ENCODE measurements at places on chromosomes 3 and 15.

DNA sequence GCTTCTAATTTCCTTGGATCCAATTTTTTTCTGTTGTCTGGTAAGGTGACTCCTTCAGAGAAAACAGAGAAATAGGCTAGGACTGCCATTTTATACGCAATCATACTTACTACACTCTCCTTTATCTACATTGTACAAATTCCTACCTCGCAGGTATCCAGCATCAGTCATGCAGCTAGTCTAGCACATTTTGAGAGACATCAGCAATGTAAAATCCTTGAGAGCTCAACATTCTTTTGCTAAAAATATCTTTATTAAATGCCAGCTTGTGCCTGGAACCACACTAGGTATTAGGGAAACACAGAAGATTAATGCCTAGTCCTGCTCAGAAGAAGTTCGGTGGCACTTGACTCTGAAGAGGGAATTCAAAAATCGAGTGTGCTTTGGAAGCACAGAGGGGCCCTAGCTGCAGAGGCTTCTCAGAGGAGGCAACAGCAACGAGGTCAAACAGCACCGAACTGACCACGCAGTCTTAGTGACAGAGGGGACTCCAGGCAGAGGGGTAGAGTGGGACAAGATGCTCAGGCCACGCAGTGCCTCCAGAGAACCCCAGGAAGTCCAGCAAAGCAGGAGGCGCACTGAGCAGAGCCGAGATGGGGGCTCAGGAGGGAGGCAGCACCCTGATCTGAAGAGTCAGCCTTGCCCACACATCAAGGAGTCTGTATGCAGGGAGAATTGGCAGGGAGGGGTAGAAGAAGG lies 3.5 kb downstream of the FAM174B start:
- no peak for DNase-seq

DNA sequence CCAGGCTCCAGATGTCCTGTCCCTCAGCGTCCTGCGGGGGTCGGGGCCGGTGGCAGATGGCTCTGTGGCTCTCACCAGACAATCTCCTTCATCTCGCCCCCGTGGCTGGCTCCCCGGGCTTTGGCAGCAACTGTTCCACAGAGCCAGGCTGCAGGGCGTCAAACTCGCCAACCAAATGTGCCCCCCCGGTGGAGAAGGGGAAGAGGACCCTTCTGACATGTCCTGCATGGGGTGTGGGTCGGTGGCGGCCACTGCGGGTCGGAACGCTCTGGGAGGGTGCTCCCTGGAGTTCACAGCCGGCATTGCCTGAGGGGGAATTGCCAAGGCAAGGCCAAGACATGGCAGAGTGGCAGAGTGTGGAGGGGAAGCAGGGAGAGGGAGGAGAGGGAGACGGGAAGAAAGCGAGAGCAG lies 36.0 kb downstream of the BDH1 start:
- no peak for DNase-seq

DNA sequence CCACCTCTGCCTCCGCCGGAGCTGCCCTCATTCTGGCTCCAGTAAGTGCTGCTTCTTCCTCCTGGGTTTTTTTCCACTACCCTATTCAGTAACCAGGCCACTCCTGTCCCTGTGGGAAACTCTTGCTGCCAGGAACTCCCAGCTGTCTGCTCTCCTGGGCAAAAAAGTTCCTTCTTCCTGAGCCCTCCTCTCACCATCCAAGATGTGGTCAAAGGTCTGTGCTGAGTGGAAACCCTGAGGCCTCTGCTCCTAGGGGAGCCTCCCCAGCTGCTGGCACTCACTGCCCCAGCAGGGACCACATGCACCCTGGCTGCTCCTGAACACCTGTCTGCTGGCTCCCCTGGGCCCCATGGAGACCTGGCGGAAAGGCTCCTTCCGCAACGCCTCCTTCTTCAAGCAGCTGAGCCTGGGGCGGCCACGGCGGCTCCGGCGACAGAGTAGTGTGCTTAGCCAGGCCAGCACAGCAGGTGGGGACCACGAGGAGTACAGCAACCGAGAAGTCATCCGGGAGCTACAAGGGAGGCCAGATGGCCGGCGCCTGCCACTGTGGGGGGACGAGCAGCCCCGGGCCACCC lies 454 bp downstream of the C15orf62 start:
- DNase-seq, result no peak

- no peak for DNase-seq
Observed at GRCh38 chr3:175608911-175609310, 749.8 kb downstream of the NAALADL2 start.

GRCh38 chr3:189674249-189674913 lies 43.2 kb downstream of the TP63 start:
- no peak for DNase-seq

- no peak for DNase-seq
Observed at GRCh38 chr3:58492494-58492905, 604 bp downstream of the KCTD6 start.

GRCh38 chr3:52841211-52841980 lies 6.6 kb upstream of the MUSTN1 start:
- no peak for DNase-seq

DNA sequence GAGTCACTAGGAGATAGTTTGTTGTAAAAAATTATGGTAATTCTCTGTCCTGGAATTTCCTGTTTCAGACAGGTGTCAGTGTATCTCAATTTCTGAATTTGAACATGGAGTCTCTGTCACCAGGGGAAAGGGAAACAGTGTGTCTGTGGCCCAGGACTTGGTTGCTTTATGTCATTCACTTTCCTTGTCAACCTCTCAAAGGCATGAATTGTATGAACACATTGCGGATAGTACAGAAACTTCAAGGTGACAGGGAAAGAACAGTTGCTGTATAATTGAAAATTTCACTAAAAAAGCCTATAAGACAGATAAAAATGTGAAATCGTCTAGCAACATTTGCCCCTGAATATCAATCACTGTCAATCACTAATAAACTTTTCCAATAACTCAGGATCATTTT lies 175.0 kb upstream of the DPH6 start:
- DNase-seq, result no peak

GRCh38 chr15:83445643-83446042 lies 1.5 kb upstream of the SH3GL3 start:
- DNase-seq, result no peak

GRCh38 chr3:57168151-57168550 lies 3.0 kb upstream of the IL17RD start:
- DNase-seq, result no peak

DNA sequence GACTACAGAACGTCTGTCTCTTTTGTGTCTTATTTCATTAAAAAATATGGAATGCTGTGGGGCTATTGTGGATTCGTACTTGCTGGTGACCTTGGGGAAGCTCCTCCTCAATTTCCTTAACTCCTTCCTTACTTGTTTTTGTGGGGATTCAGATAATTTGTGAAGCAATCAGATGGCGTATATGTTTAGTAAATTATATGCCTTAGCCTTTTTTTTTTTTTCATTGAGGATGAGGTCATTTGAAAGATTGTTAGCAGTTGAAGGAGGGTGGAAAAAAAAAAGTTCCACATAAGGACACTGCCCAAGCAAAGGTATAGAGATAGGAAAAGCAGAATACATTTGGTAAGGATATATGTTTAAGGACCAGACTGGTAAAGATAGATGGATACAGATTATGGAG lies 3.3 kb downstream of the RNF13 start:
- no peak for DNase-seq

GRCh38 chr3:45179163-45179562 lies 33.0 kb upstream of the CDCP1 start:
- no peak for DNase-seq

DNA sequence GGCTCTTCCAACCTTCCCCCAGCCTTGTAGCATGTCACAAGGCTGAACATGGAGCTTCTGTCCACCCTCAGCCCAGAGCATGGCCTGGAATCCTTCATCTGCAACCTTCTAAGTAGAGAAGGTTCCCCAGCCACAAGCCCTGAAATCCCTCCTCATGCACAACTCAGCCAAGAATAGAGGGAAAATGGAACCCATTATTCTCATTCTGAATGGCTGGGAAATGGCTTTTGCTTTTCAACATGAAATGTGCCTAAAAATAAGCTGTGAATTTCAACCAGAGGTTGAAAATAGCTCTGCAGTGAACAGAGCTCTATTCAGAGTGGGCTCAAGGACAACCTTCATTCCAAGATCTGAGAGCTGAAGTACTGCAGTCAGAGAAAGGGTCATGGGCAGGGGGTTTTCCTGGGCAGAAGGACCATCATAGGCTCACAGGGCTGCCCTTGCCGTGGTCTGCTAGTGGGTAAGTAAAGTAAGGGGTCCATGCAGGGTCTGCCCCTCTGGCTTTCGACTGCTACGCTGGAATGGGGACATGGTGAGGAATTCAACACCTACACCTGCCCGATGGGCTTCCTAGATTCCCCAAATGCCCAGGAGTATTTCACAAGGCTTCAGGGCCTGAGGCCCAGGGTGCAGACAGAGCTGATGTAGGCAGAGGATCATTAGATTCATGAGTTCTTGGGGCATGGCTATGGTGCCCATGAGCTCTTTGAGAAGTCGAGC lies 35.9 kb downstream of the POC1A start:
- no peak for DNase-seq

DNA sequence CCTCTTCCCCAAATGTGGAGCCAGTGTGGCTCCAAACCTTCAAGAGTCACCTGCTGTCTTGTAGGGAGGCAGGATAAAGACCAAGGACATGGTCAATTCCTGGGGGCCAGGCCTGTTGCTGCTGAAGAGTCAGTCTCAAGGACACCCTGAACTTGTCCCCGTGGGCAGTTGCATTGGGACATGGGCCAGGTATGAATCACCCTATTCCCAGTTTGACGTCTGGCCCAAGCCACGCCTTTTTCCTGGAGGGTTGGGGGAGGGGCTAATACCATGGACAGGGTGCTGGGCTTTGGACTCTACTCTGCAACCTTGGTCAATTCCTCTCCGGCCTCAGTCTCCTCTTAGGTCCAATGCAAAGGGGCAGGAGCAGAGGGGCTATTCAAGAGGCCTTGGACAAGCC lies 10.4 kb downstream of the ATP2B2 start:
- no peak for DNase-seq

DNA sequence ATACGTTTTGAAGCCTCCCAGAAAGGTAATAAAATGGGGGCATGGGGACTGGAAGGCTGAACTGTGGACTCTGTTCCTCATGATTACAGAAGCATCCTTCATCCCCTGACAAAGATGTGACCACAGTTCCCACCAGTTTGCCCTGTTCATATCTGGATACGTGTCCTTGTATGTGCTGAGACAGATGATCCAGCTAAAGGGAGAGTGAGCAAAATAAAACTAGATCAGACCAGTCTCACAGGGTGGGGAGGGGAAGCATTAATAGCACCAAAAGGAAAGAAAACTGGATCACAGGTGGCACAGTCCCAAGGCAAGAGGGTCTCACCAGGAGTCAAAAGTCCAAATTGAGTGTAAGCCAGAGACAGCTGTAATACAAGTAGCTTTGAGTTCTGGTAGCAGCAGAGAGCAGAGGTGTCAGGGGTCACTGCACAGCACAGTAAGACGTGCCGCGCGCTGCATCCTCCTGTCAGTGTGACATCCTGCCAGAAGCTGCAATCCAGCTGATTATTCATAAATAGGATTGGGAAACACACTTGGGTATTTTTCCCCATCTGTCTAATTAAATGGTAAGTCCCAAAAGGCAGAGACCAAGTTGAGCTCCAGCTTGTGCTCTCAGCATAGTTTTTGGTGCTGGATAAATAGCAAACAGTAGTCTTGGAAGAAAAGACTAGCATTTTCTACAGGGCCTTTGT lies 560.0 kb upstream of the CFAP20DC start:
- DNase-seq, result no peak

DNA sequence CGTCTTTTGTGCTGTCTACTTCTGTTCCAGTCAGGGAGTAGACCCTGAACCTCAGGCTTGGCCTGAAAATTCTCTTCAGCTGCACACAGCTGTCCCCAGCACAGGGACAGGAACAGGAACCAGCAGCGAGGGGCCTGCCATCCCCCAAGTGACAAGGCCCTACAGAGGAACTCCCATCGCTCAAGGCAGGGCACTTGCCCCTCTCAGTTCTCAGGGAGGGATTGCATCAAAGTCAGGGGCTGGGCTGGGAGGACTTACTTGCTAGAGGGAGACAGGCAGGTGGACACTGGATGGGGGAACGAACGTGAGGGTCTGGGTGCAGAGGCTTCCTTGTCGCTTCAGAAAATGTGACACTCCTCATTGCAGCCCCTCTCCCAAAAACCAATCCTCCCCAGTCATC lies 163.6 kb downstream of the CHSY1 start:
- no peak for DNase-seq

- DNase-seq, result no peak
Observed at GRCh38 chr3:146881356-146881755, 276.2 kb upstream of the PLSCR5 start.

- DNase-seq, result no peak
Observed at GRCh38 chr15:85415783-85416182, 35.4 kb downstream of the AKAP13 start.

DNA sequence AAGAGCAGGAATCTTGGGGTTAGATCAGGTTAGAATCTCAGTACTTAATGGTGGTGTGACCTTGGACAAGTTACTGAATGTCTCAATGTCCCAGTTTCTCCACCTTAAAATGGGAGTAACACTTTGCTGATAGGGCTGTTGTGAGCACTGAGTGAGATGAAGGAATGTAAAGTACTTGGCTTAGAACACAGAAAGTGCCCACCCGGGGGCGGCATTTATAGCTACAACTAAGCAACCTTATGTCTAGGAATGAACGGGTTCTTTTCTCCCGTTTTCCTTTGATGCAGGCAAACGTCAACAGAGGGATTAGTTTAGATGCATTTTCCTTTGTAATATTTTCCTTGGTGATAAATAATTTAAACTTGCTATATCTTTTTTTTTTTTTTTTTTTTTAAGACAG lies 176.6 kb downstream of the USP13 start:
- no peak for DNase-seq

- no peak for DNase-seq
Observed at GRCh38 chr3:134328846-134329245, 45.4 kb downstream of the AMOTL2 start.

DNA sequence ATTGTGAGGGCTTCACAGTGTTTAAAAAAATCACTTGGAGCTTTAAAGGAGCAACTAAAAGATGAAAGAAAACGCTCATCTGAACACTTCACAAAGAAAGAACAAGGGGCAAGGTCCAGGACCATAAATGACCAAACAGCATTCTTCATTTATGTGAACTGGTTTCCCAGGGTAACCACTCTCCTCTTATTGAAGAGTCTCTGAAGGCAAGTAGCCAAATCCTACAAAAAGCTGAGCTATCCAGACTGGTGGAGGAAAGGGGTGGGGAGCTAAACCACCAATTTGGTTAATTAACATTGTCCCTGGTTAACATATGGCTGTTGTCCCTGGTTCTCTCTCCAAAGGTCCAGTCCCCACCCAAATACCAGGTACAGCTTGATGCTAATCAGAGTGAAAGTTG lies 58.1 kb downstream of the OSBPL10 start:
- no peak for DNase-seq

DNA sequence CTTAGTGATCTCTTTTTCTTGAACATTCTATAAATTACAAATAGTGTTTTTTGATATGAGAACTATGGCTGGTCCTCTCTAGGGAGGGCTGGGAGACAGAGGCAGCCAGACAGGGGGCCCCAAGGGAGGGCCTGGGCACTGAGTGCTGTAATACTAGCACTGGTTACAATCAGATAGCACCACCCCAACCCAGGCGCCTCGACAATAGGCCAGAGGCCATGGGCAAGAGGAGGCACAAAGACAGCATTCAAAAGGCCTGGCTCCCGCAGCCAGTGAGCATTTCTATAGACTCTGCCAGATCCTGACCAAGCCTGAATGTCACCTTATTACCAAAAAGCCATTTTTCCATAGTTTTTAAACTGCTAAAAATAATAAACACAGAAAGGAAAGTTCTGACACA lies 158.5 kb downstream of the THRB start:
- no peak for DNase-seq

- no peak for DNase-seq
Observed at GRCh38 chr3:176579711-176580185, 617.5 kb downstream of the TBL1XR1 start.

All from AG09319 (cell line).